Hepatic stellate cell (primary cell): ENCODE measurements at places on chromosomes 7 and 10.

GRCh38 chr10:129030996-129031843 lies 435.8 kb upstream of the MGMT start:
- peak; percentile 68 for DNase-seq

DNA sequence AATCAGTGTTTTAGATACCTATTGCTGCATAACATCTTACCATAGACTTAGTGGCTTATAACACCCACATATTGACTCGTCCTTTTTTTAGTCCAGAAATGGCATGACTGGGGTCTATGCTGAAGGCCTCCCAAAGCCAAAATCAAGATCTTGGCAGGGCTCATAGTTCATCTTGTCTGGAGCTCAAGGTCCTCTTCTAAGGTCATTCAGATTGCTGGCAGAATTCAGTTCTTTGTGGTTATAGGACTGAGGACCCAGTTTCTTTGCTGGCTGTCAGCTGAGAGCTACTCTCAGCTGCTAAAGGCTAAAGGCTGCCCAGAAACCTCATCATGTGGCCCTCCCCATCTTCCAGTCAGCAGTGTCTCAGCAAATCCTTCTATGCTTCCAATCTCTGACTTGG lies 165.5 kb downstream of the FAM107B start:
- DNase-seq = no peak

- no peak for DNase-seq
Observed at GRCh38 chr10:72315054-72315453, 39.7 kb downstream of the DNAJB12 start.

DNA sequence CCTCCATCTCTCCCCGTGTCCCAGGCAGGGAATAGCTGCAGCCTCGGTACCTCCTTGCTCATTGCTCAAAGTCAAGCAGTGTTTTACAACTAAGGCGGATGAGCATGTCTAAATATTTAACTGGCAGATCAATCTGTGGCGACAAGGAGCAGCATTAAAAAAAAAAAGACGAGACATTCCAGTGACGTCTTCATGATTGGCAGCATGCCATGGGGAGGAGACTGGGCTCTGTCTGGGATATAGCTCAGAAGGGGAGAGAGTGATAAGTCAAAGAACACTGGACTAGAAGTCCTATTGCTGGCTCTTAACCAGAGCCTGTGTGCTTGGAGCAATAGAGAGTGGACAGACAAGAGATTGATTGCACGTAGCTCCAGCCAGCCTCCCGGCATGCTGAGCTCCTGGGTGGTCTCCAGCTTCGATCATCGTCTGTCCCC lies 287.5 kb upstream of the PODXL start:
- DNase-seq = no peak

GRCh38 chr10:31134311-31134952 lies 102.8 kb upstream of the ZNF438 start:
- peak; percentile 44 for DNase-seq

- no peak for DNase-seq
Observed at GRCh38 chr10:113933894-113934532, 79.6 kb downstream of the NHLRC2 start.

- no peak for DNase-seq
Observed at GRCh38 chr7:39825401-39825980, 124.6 kb upstream of the CDK13 start.

DNA sequence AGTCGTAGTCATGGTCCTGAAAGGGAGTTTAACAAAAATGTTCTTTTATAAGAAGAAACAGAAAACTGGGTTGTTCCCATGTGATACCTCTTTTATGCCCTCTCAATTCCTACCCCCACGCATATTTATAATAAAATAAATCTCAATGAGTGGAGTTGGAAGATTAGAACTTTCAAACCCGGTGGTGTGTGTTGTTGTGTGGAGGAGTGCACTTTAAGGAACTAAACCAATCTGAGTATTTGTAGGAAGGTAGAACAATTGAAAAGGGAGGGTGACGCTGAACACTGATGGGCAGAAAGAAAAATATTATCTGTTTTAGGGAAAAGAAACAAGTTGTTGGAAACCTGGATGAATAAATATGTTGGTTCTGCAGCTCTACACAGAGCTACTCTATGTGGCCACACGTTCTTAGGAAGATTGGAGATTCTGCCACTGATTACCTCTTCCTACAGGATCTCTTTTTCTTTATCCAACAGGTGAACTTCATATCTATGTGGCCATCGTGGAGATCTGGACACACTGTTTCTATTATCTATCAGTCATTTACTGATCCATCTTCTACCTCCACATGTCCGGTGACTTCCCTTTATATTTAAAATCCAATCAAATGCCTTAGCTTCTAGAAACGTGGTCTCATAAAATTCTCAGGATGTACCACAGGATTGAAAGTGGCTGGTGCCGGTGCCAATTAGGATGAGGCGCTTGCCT lies 13.1 kb upstream of the GATA3 start:
- no peak for DNase-seq

DNA sequence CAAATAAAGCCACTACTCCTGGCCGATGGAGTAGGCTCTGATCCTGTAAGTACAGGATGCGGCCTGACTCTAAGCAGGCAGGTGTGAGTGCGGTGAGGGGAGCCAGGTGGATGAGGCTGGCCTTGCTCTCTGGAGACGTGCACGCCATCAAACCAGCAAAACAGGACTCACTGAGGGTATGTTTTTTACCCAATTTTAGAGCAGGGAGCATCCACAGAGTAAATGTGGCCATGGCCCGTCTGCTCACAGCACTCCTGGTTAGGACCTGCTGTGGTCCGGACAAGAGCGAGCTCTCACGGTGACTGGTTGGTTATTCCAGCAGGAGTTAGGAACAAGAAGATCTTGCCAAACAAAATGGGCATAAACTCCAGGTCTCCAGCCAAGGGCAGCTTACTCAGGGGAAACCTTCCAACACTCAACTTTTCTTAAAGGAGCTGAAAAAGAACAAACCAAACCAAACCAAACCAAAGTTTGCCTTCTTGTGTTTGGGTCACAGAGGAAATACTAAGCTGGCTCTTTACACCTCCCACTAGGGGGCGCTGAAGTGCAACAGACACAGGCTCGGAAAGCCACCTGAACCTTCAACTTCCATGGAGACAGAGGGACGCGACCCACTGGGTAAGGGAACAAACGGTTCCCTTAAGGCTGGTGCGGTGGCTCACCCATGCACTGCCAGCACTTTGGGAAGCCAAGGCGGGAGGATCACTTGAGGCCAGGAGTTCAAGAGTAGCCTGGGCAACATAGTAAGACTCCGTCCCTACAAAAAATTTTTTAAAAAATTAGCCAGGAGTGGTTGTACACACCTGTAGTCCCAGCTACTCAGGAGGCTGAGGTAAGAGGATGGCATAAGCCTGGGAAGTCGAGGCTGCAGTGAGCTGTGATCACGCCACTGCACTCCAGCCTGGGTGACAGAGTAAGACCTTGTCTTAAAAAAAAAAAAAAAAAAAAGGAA lies 122.4 kb downstream of the CLEC2L start:
- peak; percentile 73 for DNase-seq

DNA sequence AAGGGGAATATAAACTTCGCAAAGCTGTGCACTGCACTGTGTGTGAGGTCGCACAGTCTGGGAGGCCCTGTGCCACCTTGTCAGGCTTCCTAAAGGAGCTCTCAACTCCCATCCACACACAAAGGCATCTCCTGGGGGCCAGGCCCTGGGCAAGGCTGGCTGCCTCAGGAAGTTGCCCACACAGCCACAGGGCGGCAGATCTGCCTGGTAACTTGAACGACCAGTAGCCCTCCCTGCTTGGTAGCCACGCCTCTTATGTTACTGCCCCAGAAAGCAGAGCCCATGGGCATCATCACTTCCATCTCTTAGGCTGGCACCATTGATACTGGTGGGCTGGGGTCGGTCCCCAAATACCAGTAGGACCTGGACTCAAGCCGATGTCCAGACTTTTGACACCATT lies 82.8 kb downstream of the HECW1 start:
- DNase-seq = no peak

DNA sequence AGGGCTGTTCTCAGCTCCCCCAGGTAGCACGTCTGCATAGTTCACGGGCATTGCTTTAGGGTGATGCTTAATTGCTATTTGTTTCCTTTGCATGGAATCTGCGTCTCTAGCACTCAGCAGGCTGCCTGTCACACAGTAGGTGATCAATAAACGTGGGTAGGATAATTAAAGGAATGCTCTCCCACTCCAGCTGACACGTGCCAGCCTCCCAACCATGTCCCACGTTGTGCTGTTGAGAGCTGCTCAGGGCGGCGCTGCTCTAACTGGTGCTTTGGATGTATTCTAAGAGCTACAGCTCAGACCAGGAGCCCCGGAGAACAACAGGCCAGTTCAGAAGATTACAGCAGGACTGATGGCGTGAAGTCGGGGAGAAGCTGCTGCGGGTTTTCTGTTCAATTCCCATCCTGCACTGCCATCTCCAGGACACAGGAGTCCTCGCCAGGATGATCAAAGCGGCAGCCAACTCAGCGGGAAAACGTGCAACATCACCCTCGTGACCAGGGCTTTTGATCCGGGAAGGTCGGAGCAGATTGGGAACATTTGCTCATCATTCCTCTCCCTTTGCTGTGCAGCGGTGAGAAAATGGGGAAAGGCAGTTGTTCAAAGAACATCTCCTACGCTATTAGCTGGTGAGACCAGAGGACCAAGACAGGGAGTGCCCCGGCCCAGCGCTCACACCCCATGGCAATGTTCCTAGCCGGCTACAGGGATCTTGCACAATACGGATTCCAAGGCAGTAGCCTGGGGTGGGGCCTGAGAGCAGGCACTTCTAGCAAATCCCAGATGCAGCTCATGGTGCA lies 50.5 kb upstream of the FOXK1 start:
- DNase-seq = peak; percentile 94

GRCh38 chr10:110632591-110633215 lies 11.4 kb upstream of the RBM20 start:
- DNase-seq = no peak

DNA sequence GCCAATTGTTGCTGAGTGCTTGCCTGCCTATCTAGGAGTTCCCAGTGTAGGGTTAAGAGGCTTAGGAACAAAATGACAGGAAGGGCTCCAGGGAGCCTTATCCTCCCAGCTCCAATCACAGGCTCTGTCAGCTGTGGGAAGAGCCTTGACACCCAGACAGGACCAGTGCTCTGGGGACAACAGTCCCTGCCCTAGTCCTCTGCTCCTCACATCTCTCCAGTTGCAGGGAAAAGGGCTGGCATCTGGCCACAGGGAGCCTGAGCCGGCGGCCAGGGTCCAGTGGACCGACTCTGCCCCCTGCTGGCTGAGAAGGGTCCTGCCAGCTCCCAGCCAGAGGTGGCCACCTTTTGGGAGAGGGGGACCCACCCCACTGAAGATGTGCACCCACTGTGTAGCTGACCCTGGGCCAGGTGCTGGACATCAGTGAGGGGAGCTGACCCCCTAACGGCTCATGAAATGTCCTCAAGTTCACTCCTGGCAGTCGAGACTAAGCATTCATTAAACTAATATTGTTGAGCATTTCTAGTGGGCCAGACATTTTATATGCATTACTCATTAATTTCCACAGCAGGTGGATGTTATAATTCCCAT lies 17.6 kb downstream of the DNAJB12 start:
- DNase-seq = no peak

DNA sequence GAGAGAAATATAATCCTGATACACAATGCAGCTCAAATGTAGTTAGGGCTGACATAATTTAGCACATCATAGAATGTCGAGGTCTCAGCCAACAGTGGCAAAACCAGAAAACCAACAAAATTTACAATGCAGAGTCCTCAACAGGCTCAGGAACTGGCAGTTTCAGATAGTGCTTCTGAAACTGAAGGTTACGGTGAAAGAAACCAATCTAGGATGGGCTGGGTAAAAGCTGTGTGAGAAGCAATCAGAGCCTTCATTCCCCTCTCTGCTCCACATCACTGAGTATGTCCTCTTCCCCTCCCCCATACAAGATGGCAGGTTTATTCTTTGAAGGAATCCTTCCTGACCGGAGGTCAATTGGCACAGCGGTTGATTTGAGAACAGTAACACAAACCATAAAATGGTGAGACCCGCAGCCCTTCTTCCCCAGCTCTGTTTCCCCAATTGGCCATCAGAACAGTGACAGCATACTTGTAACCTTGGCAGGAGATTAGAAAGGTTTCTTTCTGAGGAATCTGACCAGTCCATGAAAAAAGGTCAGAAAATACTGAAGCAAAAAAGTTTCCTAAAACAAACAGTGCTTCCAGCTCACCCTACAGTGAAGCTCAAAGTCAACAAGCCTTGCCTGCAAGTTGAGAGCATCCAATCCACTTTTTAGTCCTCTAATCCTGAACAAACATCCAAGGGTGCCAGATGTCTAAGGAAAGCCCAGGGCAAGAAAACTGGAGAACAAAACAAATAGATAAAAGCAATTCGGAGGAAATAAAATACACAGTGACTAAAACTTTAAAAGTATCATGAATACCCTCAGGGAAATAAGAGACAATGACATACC lies 53.9 kb upstream of the IL6 start:
- no peak for DNase-seq

GRCh38 chr10:128922619-128923196 lies 544.3 kb upstream of the MGMT start:
- DNase-seq = no peak

DNA sequence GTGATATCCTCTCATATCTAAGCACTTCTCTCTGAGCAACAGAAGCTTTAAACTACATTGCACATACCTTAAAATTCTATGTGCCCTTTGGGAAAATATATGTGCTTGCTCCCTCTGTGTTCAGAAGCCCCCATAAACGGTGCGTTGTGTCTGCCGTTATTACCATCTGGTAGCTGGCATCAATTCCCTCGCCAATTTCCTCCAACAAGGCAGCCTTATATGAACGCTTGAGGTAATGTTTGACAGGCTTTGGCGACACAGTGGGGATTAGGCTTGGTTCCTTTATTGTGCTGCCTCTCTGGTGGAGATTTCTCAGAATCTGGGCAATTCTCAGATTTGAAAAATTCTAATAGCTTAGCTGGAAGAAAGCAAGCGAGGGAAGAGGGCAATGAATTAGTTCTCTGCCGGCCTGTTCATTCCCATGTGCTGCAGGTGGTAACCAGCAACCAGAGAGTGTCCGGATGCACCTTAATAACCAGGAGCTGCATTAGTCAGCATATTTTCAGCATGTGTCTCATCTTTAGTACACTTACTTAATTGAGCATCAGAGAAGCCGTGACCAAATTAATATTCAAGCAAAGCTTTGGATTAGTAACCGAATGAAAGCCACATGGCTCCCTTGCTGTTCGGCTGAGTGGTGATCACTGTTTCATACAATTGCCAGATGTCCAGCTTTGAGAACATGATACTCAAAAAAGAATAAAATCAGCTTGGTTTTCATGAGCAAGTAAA lies 7.3 kb upstream of the PPP1R17 start:
- no peak for DNase-seq

GRCh38 chr7:122412883-122413282 lies 108.3 kb upstream of the FEZF1 start:
- DNase-seq = peak; percentile 18
